Occipital lobe (tissue), 3 donors: ENCODE measurements at places on chromosomes 6 and 20. TPM values are rescaled to one million over a fixed set of nuclear protein-coding genes. Genes with fewer than 3 reads are reported as not detected.

DNA sequence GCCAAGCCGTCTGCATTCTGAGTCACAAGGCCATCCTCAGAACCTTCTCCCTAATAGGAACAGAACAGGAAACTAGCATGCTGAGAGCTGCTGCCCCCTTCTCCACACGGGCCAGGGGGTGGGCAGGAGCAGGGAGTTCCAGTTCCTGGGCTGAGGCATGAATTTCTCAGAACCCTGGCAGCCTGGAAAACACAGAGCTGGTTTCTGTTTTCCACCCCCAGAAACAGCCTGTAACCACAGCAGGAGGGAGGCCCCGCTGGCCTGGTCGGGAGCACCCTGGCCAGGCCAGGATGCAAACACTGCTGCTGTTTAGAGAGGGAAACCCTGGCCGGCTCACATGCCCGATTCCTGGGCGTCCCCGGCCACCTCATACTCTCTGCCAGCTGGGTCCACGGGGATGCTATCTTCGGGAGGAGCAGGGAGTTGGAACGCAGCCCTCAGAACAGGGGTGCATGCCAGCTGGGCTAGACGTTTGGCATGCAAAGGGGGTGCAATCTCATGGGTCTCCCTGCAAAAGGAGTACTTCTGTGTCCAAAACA, 130.1 kb downstream of the NFATC2 start:
- peak; percentile 11 for DNase-seq

- DNase-seq, result no peak
Measured at GRCh38 chr20:59434960-59435359, 134.5 kb downstream of the EDN3 start.

DNA sequence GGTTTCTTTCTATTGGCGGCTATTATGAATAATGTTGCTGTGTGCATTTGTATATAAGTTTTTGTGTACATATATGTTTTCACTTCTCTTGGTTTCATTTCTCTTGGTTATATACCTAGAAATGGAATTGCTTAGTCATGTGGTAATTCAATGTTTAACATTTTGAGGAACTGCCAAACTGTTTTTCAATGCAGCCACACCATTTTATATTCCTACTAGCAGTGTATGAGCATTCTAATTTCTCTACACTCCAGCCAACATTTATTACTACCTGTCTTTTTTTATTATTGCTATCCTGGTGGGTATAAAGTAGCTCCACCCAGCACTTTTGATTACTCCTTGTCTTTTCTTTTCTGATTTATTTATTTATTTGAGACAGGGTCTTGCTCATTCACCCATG, 54.8 kb downstream of the PHACTR2 start:
- no peak for DNase-seq

DNA sequence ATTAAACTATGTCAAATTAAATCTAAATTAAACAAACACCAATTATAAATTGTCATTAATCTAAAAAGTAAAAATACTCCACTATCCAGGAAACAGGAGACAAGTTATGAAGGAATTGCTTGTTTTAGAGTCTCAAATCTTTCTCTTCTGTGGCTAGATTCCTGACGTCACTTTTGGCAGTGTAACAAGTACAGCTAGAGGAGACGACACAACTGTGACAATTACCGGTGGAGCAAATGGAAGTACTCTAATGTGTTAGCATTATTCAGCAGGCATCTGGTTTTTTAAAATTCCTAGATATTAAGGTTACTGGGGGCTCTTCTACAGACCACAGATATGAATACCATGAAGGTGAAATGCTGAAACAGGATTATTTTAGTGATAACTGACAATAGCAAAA, 1042.7 kb downstream of the EPHA7 start:
- no peak for DNase-seq

DNA sequence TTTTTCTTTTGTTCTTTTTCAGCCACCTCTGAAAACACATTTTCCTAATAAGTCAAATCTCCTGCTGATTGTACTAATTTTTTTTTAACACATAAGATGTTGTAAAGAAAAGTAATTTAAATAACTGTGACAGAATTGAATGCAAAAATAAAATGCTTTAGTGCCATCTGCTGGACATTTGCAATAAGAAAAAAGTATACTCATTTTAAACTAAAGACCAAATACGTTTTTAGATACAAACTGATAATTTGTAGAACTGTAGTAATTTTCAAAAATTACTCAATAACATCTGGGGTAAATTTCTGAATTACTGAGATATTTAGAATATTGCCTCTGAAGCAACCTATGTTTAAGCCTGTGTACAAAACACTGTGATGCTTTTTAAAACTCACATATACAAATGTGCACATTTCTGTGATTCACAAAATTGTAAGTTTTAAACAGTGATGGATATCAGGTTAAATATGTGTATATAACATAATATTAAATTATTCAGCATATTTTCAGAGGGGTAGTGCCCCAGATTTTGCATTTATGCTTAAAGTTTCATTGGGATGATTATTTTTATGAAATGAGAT, 198.7 kb downstream of the RIMS1 start:
- DNase-seq, result no peak

KIAA1755 gene
- 0.94 TPM for total RNA-seq
